ENCODE measurements at places on chromosomes 16 and 17.

DNA sequence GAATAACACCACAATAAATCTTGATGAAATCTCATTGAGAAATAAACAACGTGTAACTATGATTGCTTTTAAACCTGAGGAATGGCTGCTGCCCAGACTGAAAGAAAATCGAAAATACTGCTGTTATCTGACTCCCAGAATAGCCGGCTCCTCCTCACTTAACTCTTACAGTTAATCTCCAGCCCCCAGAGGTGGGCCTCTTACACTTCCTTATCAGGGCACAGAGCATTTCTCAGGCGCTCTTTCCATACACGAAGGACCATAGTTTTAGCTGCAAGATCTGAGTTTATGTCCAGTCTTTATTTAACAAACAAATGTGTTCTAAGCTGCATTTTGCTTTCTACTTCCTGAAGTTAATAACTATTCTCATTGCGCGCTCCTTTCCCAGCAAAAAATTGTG is 206.9 kb downstream of the MAP2K4 start:
- no peak for DNase-seq

DNA sequence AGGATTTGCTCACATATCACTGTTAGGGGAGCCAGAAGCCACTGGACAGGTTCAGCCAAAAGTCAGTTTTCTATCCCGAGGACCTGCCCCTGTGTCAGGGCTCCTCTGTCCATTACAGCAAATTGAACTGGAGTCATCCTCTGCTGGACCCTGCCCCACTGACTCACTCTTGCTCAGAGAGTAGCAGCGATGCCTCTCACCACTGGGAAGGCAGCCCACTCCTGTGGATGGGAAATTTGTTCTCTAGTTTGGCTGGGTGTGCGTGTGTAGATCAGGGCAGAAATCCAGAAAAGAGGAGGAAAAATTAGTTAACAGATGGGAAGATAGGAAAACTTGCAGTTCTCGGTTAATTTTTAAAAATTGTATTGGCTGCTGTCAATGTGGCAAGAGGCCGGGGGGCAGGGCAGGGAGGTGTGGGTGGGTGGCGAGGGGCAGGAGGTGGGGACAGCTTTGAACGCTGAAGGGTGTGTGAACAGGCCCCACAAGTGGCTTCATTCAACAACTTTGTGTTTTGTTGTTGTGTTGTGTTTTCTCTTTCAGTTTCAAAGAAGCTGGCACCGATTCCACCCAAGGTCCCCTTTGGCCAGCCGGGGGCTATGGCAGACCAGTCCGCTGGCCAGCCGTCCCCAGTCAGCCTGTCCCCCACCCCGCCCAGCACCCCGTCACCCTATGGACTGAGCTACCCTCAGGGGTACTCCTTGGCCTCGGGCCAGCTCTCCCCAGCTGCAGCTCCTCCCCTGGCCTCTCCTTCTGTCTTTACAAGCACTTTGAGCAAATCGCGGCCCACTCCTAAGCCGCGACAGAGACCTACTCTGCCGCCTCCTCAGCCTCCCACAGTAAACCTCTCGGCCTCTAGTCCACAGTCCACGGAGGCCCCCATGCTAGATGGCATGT is 33.6 kb downstream of the ELAC2 start:
- peak; percentile 44 for DNase-seq

DNA sequence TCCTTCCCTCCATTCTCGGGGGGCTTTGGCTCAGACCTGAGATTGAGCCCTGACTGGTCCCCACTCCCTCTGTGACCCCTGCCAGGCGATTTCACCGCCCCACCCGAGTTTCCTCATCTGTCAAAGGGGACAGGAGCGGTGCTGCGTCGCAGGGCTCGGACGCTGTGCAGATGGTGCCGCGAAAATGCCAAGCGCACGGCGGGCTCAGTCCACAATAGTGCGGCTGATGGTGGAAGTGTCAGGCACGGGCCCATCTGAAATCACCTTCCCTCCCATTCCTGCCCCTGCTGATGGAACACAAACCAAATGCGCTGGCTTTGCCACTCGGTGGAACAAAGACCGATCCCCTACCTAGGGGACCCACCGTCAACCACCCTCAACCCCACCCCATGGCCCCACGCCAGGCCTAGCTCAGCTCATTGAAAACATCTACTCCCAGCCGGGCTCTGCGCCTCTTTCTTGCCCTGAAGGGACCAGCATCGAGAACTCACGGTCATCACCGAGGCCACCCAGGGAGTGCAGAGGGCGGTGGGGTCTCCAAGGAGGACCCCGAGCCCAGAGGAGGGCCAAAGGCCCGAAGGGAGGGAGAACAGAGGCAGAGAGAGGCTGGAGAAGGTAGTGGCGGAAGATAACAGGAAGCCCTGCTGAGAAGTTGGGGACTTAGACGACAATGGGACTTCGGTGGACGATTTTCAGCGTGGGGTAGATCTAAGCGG is 1.4 kb downstream of the CARHSP1 start:
- DNase-seq: no peak

DNA sequence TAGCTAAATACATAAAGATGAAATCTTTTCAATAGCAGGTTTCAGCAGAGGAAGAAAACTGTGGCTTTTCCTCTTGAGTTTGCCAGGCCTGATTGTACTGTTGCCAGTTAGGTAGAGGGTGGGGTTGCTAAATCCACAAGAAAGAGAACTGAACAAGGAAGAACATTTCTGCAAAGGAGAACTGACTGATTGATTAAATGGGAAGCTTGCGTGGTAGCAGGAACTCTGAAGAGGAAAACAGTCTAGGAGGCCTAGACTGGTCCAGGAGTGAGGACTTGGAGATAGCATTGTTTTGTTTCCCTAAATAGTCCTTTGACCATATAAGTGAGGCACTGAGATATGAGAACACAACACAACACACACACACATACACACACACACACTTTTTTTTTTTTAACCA is 18.8 kb downstream of the LRRC36 start:
- no peak for DNase-seq

DNA sequence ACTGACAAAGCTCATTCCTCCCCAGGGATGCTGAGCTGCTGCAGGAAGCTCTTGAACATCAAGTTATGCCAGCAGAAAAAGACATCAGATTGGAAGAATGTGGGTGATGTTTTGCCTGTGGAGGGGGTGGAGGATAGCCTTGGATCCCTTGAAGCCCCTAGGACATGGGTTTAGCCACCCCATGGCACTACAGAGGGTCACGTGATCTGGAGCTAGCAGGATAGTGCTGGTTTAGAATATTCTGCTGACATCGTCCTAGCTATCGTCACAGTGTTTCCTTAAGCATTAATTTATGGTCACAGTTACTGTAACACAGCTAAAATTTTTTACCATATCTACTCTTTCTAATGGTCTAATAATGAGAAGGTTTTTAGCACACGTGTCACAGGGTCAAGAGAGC is 20.2 kb upstream of the MON1B start:
- no peak for DNase-seq

Data from large intestine (tissue), 12 donors.